ENCODE measurements at places on chromosomes 16 and 17.

- DNase-seq: no peak
Observed at GRCh38 chr17:39695089-39695474, 4.8 kb upstream of the ERBB2 start.

DNA sequence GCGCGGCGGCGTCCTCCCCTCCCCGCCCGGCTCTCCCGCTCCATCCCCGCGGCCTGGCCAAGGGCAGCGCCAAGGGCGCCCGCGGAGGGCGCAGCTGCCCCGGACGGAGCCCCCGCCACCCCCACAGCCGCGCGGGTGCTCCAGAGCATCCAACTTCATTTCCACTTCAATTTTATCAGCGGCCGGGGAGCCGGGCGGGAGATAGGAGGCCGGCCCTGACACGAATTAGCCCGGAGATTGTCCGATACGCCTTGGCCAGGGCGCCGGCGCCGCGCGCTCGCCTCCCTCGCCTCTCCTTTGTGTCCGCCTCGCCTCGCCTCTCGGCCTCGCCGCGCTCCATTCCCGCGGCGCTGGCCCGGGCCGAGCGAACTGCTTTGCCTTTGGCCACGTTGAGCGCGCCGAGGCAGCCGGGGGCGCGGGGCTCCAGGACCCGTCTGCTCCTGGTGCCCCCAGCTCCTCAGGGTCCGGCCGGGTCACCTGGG is 129.1 kb upstream of the LHX1 start:
- no peak for DNase-seq

- no peak for DNase-seq
Observed at GRCh38 chr17:10089196-10089804, 109.1 kb downstream of the GAS7 start.

- no peak for DNase-seq
Observed at GRCh38 chr17:1931844-1932579, 93.1 kb downstream of the RTN4RL1 start.

Data from CD4-positive, alpha-beta T cell (primary cell).